ENCODE measurements at places on chromosomes 4 and X.

- DNase-seq: no peak
These were observed 201.1 kb downstream of the STPG2 start for GRCh38 chr4:97942137-97942536.

- no peak for DNase-seq
These were observed 53.1 kb downstream of the ETNPPL start for GRCh38 chr4:108709722-108710121.

GRCh38 chr4:23911675-23912455 lies 22.0 kb upstream of the PPARGC1A start:
- no peak for DNase-seq

DNA sequence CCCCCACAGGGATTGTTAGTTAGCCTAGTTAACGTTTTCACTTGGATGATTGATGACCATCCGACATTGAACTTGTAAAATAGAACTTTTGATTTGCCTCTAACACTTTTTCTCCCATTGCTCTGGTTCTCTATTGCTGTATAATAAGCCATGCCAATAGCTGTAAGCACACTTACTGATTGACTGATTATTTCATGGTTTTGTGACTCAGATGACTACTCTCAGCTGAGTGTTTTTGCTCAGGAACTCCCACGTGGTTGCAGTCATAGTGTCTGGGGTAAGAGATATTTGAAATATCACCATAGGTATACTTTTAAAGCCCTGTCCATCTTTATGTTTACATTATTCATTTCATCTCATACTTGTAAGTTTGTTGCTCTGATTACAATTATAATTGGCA lies 1285.5 kb downstream of the STIM2 start:
- no peak for DNase-seq

DNA sequence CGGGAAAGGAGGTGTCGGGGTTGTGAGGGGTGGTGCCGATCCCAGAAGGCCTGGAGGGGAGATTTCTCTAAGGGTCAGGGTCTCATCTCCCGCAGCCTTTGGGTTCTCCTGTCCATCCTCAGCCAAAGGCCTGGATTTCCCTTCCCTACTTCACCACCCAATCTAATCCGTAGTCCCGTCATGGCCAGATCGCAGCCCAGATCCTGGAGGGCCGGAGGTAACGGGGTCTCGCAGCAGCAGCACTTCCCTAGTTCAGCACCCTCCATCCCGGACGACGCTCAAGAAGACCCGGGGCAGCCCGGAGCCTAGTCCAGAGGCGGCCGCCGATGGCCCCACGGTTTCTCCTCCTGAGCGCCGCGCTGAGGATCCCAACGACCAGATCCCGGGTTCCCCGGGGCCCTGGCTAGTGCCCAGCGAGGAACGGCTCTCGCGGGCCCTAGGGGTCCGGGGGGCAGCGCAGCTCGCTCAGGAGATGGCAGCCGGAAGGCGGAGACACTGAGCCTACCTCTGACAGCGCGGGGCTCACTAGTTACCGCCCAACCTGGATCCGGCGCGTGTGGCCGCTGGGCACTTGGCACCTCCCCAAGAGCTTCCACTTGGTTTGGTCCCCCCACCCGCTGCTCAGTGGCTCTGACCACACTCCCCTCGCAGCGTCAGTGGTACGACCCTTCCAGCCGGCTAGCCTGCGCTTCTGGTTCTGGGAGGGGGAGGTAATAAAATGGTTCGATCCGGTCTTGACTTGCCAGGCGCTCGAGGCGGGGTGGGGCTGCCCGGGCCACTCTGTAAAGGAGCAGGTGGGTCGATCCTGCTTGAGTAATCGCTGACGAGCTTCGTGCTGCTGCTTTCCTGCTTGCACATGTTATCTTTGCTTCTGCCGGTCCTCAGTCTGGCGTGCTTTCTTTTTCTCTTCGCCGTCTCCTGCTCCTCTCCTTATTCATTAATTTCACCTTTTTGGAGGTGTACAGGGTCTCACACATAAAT lies 3.6 kb downstream of the MAGIX start:
- DNase-seq: peak; percentile 88

DNA sequence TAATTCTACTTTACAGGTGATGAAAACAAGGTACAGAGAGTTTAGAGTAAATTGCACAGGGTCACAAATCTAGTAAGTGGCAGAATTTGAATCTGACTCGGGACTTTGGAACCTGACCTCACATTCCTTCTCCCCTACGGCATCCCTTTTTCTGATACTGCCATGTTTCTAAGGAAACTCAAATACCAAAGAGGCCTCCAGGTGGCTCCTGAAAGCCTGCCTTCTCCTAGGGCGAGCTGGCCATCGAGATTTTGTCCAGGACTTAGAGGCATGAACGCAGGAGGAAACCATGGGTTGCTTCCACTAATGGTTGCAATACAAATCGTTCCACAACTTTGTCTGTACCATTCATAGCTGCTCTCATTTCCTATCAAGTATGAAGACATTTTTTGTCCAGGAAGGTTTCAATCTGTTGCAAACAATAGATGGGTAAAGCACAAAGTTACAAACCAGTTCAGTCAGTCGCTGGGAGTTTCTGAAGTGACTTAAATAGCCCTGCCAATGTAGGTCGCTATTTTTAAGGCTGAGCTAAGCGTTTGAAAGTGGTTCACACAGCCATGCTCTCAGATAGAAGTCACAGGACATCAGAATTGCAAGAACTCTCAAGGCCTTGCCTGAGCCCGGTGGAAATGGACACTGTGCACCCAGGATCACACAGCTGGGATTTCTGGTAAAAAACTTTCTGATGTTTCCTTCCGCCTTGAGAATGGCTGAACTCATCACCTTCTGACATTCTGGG lies 296.6 kb upstream of the PRPS2 start:
- DNase-seq: no peak

GRCh38 chrX:20046223-20046622 lies 55.4 kb upstream of the BCLAF3 start:
- DNase-seq: no peak

DNA sequence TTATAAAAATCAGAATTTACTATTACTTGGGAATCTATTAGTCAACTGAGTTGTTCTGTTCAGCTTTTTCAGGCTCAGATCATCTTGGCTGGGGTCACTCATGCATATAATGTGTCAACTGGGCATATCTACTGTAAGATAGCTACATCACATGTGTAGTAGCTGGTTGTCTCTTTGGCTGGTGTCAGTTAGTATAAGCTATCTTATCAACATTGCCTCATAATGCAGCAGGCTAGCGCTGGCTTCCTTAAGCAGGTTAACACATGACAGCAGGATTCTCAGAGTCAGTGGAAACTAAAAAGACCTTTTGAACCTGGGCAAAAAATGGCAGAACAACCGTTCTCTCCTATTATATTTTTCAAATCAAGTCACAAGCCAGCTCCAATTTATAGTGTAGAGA lies 378.3 kb upstream of the PCDH10 start:
- DNase-seq: no peak

DNA sequence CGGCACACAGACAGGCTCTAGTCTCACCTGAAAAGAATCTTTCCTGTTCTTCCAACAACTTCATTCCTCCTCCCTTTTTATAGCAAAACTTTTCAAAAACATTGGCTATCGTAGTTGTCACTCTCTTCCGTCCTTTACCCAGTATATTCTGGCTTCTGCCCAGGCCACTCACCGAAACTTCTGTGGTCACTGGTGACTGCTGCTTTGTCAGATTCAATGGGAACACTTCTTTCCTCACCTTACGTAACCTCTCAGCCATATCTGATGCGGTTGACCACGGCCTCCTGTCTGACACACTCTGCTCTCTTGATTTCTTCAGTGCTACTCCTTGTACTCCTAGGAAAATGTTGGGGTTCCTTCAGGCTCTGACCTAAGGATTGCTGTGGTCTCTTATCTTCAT lies 9.2 kb upstream of the RNF150 start:
- no peak for DNase-seq

GRCh38 chr4:158966091-158966490 lies 136.8 kb upstream of the RAPGEF2 start:
- DNase-seq: no peak

DNA sequence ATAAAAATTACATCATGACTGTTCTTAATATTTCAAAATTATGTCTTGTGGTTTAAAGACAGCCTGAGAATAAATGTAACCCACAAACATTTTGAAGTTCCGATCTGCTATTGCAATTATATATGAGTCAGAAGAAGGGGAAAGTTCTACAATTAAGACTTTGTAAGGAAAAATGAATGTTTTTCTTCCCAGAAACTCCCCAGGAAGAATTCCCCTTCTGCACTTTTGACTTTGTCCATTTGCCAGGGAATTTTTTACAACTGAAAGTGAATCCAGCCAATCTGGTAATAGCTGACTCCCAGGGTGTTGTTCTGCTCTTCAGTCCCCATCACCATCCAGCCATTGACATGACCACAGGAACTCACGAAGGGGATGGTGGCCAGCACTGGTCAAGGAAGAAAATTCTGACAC lies 61.6 kb upstream of the NOCT start:
- no peak for DNase-seq

DNA sequence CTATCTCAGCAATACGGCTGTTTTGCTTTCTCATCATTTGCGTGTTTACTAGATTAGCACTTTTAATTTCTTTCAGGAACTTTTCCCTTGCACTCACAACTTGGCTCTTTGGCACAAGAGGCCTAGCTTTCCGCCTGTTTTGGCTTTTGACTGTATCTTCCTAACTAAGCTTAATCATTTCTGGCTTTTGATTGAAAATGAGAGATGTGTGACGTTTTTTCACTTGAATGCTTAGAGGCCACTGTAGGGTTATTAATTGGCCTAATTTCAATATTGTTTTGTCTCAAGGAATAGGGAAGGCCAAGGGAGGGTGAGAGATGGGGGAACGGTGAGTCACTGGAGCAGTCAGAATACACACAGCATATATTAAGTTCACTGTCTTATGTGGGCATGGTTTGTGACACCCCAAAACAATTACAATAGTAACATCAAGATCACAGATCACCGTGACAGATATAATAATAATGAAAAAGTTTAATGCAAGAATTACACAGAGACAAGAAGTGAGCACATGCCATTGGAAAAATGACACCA lies 27.3 kb downstream of the MND1 start:
- no peak for DNase-seq

GRCh38 chrX:102846544-102847236 lies 90.4 kb upstream of the RAB40AL start:
- DNase-seq: no peak

DNA sequence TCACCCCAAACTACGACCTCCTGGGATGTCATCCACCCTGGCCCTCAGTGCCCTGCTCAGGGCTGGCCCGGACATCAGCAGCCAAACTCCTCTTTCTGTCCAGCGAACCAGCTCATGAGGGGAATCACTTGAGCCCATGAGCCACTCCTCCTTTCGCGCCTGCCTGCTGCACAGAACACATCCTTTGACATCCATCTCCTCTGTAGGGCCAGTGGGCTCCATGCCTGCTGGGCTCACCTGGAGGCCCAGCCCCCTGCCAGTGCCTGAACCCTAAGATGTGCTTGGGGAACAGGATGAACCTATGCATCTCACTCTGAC lies 43.5 kb downstream of the ABLIM2 start:
- DNase-seq: no peak

DNA sequence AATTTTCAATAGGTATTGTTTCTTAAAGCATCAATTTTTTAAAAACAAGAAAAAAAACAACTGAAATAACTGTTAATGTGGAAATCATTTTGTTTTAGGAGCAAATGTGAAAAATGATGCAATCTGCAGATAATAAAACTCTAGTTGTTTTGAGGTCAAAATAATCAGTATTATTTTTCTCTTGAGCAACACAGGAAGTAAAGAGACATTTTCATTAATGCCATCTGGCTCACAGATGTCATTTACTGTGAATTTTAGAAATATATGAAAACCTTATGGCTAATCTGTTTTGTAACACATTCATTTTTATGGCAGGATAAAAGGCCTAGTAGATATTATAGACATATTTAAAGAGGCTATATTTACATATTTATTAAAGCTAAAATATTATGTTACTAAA lies 141.6 kb downstream of the PCDH18 start:
- DNase-seq: no peak

All from Calu3 (cell line).